Effector CD8-positive, alpha-beta T cell (primary cell): ENCODE measurements at places on chromosomes 6 and 20.

DNA sequence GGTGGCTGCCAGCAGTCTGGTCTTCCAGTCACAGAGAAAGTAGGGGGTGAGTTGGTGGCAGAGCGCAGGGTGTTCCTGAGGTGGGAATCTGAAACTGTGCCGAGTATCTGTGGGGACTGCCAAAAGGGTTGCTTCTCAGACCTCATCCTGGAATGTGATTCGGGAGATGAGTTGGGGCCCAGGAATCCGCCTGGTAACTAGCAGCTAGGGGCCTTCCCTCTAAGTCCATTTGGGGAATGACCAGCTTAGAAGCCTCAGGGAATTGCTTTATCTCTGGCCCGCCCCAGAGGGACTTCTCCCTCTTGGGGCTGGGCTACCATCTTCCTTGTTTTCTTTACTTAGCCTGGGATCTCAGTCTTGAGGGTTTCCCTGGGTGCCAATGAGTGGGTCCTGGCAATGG, 49.6 kb downstream of the MOCS1 start:
- no peak for DNase-seq

DNA sequence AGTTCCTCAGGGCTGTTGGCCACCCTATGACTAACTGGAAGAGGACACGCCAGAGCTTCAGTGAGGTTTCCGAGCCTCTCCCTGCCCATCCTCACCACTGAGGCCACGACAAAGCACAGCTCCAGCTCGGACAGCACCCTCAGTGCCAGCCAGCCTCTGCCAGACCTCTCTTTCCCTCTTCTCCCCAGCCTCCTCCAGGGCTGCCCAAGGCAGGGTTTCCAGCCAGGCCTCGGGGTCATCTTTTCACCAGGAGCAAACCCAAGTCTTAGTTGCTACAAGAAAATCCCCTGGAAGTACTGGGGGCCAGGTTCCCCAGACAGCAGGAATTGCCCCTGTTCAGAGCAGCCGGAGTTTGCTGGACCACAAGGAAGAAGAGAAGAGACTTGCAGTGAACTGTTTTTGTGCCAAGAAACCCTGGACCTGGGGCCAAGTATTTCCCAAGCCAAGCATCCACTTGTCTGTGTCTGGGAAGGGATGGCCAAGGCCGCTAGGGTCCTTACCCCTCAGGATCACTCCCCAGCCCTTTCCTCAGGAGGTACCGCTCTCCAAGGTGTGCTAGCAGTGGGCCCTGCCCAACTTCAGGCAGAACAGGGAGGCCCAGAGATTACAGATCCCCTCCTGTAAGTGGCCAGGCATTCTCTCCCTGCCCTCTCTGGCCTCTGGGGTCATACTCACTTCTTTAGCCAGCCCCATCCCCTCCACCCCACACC, 41.6 kb downstream of the PLAGL2 start:
- DNase-seq = no peak

GRCh38 chr20:14775778-14776177, 438.4 kb upstream of the FLRT3 start:
- no peak for DNase-seq

DNA sequence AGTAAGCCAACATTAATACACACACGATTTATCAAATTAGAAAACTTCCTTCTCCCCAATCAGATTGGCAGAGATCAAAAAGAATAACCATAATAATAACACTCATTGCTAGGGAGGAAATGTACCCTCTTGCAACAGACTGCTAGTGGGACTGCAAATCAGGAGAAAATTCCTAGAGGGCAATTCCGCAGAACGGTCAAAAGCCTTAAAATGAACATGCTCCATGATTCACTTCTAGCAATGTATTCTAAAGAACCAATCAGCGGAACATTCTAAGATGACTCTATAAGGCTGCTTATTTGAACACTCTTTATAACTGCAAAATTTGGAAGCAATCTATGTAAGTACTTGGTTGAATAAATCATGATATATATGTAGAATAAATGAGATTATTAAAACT, 8.5 kb upstream of the DACT2 start:
- no peak for DNase-seq

- no peak for DNase-seq
Observed at GRCh38 chr6:49980898-49981297, 11.5 kb upstream of the DEFB113 start.

DNA sequence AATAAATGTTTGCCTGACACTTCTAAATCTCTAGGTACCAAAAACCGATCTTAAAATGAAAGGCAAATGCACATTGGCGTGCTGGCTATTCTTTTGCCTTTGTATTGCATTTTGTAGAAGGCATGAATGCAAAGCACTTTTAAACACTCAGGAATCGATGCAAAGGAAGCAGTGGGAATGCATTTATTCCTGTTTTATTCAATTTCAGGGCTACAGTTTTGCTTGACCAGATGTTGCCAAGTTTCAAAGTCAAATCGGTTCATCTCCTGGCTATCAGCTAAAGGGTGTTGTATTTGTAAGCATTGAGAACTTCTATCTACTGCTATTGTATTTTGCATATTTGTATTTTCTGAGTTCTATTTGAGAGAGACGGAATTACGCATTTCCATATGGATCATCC, 659.8 kb upstream of the SLC35B3 start:
- DNase-seq = no peak

- no peak for DNase-seq
Observed at GRCh38 chr20:4491643-4492042, 230.1 kb upstream of the PRND start.

GRCh38 chr6:142845624-142846458, 99.1 kb downstream of the HIVEP2 start:
- DNase-seq = peak; percentile 40

- no peak for DNase-seq
Observed at GRCh38 chr20:6384380-6384779, 261.6 kb upstream of the FERMT1 start.
